Peyer's patch (tissue), 4 donors: ENCODE measurements at places on chromosomes 4 and X. TPM values are rescaled to one million over a fixed set of nuclear protein-coding genes. Genes with fewer than 3 reads are reported as not detected.

DNA sequence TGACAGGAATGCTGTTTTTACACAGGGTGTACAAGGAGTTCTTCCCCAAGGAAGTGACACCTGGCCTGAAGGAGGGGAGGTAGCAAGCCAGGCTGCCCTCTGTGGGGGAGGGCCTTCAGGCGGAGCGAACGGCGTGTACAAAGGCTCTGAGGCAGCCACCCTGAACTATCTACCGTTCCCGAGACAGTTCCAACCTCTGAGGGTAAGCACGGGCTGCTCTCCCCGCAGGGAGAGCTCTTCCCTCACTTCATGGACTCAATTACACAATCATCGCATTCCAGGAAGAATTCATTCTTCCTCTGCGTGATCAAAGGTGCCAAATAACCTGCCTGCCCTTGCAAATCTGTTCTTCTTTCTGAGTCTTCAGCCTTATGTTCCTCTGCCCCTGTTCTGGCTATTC is 4.8 kb downstream of the ELK1 start:
- no peaks in the 10 kb centered on the region for H3K36me3 ChIP-seq
- no peak for DNase-seq
- no peaks in the 10 kb centered on the region for H3K27me3 ChIP-seq
- no peak overlapping the region for H3K27ac ChIP-seq
- H3K4me1 ChIP-seq, result no peaks in the 10 kb centered on the region

GRCh38 chrX:10949541-10949940 is 161.6 kb upstream of the HCCS start:
- H3K4me3 ChIP-seq, result no peak overlapping the region
- no peaks in the 10 kb centered on the region for H3K4me1 ChIP-seq
- no peak for DNase-seq
- H3K27ac ChIP-seq, result no peak overlapping the region
- H3K27me3 ChIP-seq, result no peaks in the 10 kb centered on the region

DNA sequence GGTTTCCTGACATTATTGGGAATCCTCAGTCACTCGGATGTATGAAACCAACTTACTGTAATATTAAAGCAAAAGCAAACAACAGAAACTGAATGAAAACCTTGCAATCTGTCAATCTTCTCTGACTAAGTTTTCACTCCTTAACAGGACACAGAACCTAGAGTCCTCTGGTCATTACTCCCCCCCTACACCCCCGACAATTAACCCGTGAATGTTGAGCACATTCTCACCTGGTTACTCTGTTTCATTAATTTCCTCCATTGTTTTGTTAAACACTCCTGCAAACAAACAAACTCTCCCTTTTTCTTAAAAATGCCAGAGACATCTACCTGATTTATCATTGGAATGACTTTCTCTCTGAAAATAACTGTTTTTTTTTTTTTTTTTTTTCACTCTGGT is 469.0 kb upstream of the PRKX start:
- no peaks in the 10 kb centered on the region for H3K4me1 ChIP-seq
- DNase-seq, result no peak
- H3K27ac ChIP-seq, result no peak overlapping the region
- no peak overlapping the region for H3K4me3 ChIP-seq
- no peaks in the 10 kb centered on the region for H3K36me3 ChIP-seq
- no peaks in the 10 kb centered on the region for H3K27me3 ChIP-seq

DNA sequence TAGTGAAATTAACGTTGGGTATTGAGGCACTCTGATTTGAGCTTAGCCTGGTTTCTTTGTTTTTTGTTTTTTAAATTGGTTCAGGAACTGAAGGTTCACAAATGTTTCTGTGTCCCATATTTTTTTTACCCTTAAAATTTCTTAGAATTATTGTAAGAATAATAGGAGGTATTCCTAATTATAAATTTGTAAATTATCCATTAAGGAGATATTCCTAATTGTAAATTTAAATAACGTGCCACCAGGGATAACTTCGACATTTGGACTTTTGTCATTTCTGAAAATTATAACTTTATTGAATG is 1.2 kb downstream of the WWC2 start:
- no peak overlapping the region for H3K27ac ChIP-seq
- no peaks in the 10 kb centered on the region for H3K27me3 ChIP-seq
- no peaks in the 10 kb centered on the region for H3K36me3 ChIP-seq
- peak overlapping the region; percentile 76 for H3K4me3 ChIP-seq
- H3K4me1 ChIP-seq, result peaks cover 9% of the 10 kb centered on the region

DNA sequence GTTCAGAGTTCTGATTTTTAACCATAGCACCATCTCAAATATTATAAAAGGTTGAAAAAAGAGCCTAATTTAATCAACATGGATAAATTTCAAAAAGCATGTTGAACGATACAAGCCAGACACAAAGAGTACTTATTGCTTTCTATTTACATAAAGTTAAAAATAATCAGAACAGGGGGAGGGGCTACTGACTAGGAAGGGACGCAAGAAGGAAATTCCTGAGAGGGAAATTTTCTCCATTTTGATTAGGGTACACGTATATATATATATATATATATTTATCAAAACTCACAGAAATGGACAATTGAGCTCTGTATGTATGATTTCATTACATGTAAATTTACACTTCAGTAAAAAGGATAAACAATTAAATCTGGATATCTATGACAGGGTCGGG is 482 bp upstream of the MBTPS2 start:
- DNase-seq, result no peak
- H3K36me3 ChIP-seq, result no peaks in the 10 kb centered on the region
- no peaks in the 10 kb centered on the region for H3K27me3 ChIP-seq
- H3K27ac ChIP-seq, result peak overlapping the region; percentile 81

DNA sequence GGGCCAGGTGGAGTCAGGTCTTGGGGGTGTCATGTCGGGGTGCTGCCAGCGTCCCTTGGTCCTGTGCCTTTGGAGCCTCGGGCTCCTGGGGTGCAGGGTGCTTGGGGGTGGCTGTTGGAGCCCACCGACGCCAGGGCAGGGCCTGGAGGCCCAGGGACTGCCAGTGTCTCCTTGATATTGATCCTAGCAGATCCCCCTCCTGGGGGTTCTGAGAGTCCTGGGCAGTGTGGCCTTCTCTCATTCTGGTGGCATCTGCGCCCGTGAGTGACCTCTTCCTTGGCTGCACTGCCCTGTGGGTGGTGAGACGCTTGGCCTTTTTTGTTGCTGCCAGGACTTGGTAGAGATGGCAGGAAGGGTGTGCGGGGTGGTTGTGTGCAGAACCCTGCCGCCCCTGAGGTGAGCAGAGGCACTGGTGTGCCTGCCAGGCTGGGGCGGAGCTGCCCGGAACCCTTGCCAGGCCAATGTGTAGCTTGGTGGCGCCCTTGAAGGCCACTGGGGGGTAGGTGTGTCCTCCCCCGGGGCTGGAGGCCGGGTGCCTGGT is 7.0 kb downstream of the NAT8L start:
- H3K4me3 ChIP-seq, result no peak overlapping the region
- no peaks in the 10 kb centered on the region for H3K36me3 ChIP-seq
- DNase-seq, result peak; percentile 37
- peaks cover 2% of the 10 kb centered on the region for H3K27me3 ChIP-seq

DNA sequence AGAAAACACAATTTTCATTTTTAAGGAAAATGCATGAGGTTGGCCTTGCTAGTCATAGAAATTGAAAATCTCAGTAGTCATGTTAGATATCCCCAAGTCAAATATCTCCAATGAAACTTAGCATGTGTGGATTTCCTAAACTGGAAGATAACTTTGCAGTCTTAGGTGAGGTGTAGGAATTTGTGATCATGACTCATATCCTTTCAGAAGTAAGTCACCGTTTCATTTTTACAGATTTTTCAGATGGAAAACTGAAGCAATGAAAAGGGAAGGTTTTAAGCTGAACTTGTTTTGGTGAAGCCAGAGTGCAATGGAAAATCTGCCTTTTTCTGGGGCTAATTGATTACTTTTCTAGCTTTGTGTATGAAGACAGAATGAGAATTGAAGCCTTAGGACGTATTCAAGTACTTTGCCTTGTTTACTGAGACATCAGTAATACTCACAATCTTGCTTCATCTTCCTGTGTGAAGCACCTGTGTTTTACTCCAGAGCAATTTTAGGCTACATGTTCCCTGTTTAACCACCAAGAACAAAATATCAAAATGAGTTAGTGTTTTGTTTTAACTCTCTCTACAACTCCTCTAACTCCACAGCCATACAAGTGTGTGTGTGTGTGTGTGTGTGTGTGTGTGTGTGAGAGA is 1662.8 kb upstream of the ADGRL3 start:
- no peak for DNase-seq
- no peaks in the 10 kb centered on the region for H3K27me3 ChIP-seq
- H3K4me3 ChIP-seq, result no peak overlapping the region

DNA sequence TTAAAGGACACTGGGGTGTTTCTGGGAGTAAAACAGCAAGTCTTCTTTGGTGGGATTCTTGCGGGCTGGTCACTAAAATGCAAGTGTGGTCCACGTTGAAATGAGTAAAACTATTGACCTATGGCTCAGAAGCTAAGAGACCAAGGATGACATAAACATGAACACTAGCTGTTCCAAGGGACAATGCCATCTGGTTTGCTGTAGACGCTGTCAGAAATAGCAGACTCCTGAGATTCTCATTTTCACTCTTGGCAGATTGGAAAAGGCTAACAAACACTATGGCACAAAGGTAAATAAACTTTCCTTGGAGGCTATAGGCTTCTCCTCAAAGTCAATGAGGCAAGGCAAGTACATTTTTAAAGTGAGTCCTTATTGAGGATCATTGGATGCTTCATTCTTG is 343.6 kb downstream of the KCNIP4 start:
- no peaks in the 10 kb centered on the region for H3K4me1 ChIP-seq
- no peak overlapping the region for H3K27ac ChIP-seq
- no peaks in the 10 kb centered on the region for H3K27me3 ChIP-seq
- no peak overlapping the region for H3K4me3 ChIP-seq

- H3K27me3 ChIP-seq, result no peaks in the 10 kb centered on the region
- no peak overlapping the region for H3K4me3 ChIP-seq
- no peaks in the 10 kb centered on the region for H3K36me3 ChIP-seq
- DNase-seq, result no peak
- H3K27ac ChIP-seq, result no peak overlapping the region
Measured at GRCh38 chrX:42694260-42694815, 83.6 kb downstream of the PPP1R2C start.

Gene DKK2
- total RNA-seq, result 4.1 TPM

Gene ACOX3
- 17.2 TPM for total RNA-seq

Gene SHROOM2
- 7.4 TPM for total RNA-seq

Gene PARM1
- total RNA-seq, result 10.3 TPM

Gene XK
- total RNA-seq, result 32.4 TPM

Gene FAM193A
- total RNA-seq, result 38.2 TPM

Gene P2RY4
- 19.4 TPM for total RNA-seq

Gene NSD2
- 101 TPM for total RNA-seq

Gene MAGIX
- 5.8 TPM for total RNA-seq

Gene ADH1A
- total RNA-seq, result not detected
